Activated effector memory CD4-positive, alpha-beta T cell treated with Interleukin-2 at 50 U/mL for 16 hours (primary cell): ENCODE measurements at places on chromosomes 5 and 9.

- no peak for DNase-seq
Observed at GRCh38 chr5:150057996-150058395, 28.4 kb downstream of the CSF1R start.

GRCh38 chr5:29185558-29185957, 2007.9 kb upstream of the CDH6 start:
- no peak for DNase-seq

DNA sequence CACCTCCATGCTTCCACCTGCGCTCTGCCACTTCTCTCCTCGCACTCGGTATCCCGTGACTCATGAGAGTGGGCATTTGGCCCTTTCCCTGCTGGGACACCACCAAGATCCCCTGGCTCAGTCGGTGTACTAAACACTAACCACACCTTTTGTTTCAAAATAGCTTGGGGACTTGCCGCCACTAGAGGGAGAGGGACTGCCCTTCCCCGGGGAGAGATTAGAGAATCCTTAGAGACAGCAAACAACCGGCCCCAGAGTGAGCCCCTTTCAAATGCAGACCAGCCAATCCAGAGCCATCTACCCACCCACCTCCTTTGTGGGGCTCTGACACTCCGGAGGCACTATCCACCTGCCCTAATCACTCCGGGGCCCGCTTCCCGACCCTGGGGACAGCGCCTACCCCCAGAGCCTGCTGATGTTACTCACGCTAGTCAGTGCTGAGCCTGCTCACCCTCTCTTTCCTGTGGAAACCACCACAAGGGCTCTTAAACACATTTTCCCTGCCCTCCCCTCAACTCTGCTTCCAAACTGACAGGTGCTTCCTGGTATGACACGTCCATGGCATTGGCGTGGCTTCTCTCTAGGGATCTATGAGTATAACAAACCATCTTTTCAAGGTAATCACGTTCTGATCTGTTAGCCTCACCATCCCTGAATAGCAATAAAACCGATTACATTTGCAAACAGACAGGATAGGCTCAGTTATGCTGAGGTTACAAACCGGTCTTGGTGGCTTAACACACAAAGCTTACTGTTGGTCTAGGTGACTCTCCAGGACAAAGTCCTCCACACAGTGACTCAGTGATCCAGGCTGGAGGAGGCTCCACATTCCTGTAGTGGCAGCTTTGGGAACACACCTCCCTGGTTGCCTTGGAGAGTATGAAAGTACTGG, 180.1 kb upstream of the MVB12B start:
- DNase-seq = no peak

DNA sequence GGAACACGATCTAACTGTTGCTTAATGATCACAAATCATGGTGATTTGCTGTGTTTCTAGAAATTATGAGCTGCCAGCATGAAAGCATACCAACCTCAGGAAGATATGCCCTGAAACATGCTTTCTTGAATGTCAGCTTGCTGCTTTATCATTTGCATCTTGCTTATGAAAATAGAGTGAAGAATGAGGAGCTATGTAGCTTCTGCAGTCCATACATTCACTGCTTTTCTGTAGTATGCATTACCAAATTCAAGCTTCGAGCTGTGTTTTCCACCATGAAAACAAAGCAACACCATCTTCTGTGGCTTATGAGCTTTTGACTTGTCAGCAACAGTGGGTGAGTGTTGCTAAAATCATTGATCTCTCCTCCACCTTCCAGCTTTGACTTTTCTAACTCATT, 16.5 kb downstream of the F2RL2 start:
- DNase-seq = no peak

DNA sequence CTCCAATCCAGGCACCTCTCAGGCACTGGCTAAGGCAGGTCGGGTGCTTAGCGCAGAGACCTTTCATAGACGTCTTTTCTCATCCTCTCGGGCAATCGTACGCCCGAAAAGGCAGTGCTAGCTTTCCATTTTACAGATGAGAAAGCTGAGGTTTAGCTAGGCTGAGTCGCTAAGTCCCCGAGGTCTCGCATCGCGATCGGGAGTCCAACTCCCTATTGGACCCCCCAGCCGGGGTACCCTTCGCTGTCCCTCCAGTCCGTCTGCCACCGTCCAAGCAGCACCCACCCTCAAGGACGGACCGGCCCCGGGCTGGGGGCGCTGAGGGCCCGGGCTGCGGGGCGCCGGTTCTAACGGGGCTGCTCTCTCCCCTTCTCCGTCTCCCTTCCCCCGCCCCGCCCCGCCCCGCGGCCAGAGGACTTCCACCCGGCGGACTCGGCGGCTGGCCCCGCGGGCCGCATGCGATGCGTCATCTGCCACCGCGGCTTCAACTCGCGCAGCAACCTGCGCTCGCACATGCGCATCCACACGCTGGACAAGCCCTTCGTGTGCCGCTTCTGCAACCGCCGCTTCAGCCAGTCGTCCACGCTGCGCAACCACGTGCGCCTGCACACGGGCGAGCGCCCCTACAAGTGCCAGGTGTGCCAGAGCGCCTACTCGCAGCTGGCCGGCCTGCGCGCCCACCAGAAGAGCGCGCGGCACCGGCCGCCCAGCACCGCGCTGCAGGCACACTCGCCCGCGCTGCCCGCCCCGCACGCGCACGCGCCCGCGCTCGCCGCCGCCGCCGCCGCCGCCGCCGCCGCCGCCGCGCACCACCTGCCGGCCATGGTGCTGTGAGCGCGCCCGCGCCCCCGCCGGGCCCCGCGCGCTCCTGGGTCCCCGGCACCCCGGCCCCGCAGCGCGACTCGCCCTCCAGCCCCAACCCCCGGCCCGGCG, 12.5 kb upstream of the EXOSC2 start:
- DNase-seq = peak; percentile 50

- DNase-seq = no peak
Observed at GRCh38 chr5:173717959-173718358, 101.5 kb upstream of the BOD1 start.

GRCh38 chr9:87518702-87519335, 21.2 kb downstream of the DAPK1 start:
- no peak for DNase-seq

DNA sequence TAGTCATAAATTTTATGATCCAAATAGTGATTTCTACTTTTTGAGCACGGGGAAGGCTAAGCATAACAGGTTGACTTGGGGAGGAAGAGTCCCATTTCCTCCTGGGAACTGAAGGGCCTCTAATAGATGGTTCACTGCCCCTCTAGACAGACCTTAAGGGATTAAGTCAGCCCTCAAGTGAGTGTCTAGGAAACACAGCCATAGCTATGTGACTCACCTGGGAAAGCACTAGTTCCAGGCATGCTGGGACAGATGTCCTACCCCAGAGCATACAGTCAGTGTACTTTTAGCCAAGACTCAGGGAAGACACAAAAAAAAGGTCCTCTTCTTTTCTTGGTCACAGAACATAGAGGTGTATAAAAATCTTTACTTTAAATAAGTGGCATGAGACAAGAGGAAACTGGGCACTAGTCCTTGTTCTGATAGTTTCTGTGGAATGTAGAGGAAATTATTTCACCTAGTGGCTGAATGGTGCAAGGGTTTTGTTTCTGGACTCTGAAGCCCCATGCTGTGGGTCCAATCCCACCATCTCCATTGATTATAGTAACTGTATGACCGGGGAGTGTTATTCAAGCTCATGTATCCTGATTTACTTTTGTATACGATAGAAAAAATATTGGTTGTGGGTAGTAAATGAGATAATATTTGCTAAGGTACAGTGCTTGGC, 86.0 kb downstream of the NREP start:
- DNase-seq = no peak

- no peak for DNase-seq
Observed at GRCh38 chr9:26727471-26727870, 165.1 kb downstream of the CAAP1 start.

DNA sequence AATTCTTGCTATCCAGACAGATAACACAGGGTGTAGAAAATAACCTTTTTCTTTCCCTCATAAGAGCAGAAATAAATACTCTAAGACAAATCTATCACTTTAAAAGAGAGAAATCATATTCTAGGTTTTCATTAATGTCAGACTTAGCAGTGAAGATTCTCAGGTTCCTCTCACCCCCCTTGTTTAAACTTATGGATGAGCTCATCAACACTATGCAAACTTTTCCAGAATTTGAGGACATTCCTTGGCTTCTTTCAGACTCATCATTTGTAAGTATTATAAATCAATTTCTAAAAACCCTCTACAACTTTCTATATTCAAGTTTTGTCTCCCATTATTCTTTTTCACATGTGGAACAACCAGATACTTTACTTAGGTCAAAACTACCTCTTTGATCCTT, 374.9 kb upstream of the TRPC7 start:
- no peak for DNase-seq

DNA sequence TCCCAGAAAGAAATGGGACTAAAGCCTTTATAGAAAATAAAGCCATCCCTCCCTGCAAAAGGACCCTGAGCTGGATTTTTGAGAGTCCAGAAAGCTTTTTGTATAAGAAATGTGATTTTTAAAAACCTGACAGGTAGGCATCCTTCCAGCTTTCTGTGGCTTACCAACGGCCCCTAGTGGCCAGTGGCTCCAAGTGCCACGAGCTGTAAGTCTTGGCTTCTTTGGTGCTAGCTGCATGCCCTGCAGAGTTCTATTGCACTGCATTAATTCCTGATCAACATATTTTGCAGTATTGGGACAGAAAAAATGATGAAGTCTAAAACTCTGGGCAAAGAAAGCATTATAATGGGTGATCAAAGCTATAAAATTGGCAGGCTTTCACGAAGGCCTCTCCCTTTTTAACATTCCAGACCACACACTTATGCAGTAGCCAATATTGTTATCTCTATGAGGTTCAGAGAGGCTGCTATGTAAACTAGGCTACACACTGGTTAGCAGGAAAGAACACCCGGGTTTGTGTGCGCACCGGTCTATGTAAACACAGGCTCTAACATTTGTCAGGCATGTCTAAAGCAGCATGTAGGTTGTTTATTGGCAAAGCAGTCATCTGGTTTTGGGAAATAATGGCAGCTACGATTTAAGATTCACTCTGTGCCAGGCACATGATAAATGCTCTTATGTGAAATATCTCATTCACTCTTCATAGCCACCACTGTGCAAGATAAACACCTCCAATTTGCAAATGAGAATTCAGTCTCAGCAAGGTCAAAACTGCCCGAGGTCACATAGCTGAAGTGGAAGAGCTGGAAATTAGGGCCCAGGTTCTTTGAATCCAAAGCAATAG, 55.2 kb downstream of the NMUR2 start:
- no peak for DNase-seq

DNA sequence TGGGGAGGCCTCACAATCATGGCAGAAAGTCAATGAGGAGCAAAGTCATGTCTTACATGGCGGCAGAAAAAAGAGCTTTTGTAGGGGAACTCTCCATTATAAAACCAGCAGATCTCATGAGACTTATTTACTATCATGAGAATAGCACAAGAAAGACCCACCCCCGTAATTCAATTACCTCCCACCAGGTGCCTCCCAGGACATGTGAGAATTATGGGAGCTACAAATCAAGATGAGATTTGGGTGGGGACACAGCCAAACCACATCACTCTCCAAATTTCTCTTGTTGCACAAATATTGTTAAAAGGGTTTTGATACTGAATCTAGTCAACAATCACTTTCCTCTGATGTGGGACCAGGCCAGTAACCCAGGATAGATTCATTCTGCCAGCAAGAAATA, 1176.1 kb downstream of the CDH9 start:
- DNase-seq = no peak

- no peak for DNase-seq
Observed at GRCh38 chr5:7462758-7463157, 66.8 kb downstream of the ADCY2 start.

- no peak for DNase-seq
Observed at GRCh38 chr5:400282-401145, 42.5 kb upstream of the EXOC3 start.

DNA sequence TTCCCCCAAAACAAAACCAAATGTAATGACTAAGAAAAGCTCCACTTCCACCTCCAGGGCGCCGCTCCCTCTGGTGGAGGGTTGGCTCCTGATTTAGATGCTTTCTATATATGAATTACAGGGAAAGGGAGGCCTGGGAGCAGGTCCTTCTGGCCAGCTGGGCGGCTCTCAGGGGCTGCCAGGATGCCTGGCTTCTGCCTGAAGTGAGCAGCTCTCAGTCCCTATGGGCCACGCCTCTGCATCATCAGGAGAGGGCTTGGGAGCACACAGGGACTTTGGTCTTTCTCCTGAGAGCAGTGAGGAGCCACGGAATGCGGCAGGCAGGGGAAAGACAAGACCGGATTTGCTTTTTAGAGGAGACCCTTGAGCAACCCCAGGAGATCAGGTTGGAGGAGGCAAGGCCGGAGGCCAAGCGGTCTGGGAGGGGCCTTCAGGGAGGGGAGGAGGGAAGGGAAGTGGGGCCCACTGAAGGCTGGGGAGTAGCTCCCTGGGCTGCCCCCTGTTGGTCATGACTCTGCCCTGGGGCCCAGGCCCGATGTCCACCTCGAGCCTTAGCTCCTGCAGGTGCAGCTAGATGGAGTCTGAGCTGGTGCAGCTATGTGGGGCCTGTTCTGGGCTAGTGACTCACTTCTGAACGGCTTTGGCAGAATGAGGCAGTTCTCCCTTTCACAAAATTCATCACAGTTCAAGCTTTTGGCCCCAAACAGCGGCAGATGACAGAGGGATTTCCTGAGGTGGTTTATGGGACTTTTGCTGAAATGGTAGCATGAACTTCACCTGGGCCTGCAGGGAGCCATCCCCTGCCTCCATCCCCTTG, 11.3 kb upstream of the GRHPR start:
- DNase-seq = no peak

GRCh38 chr5:175717837-175718236, 60.0 kb downstream of the HRH2 start:
- DNase-seq = no peak

DNA sequence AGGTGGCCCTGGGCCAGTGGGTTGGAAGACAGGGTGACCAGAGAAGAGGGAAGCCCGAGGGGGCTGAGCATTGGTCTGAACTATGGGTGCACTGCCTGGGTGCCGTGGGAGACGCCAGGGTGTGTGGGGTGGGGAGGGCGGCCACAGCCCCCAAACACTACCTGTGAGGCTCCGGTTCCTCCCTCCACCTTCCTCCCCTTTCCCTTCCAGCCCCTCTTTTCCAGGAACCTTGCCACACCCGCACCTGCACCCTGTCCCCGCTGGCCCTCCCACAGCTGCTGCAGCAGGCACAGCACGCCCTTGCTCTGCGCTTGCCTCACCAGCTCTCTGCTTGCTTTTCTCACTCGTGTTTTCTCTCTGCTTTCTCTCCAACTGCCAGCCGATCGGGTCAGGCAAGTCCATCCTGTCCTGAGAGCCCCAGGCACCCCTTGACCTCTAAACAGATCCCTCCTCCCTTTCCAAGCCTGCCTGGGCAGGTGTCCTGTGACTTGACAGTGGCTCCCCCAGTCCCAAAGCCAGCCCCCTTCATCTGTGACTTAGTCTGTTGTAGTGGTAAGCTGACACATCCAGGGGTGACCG, 193.7 kb downstream of the MSX2 start:
- DNase-seq = no peak

- no peak for DNase-seq
Observed at GRCh38 chr5:61019642-61020041, 74.6 kb downstream of the NDUFAF2 start.

DNA sequence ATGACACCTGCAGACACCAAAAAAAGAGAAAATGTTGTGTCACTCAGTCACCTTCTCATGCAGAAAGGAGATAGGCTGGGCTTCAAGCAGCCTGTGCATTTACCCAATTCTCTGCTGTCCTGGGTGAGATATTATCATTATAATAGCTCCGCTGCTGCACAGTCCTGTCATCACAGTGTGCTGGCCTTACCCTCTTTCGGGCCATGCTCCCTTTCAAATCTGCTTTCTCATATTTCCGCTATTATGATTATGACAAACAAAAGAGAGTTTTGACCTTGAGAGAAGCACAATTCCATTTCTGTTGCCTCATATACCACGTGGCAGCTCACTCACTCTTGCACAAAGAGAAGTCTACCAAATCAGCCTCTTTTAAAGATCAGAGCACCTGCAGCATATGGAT, 1350.1 kb upstream of the ACO1 start:
- DNase-seq = no peak

GRCh38 chr9:129814432-129815223, 9.3 kb downstream of the TOR1A start:
- DNase-seq = no peak
